Kidney glomerular epithelial cell (primary cell): ENCODE measurements at places on chromosomes 3 and 15.

- no peak for DNase-seq
These were observed 150.3 kb upstream of the NR2F2 start for GRCh38 chr15:96180087-96180748.

- no peak for DNase-seq
These were observed 27.5 kb downstream of the PAQR9 start for GRCh38 chr3:142935963-142936362.

DNA sequence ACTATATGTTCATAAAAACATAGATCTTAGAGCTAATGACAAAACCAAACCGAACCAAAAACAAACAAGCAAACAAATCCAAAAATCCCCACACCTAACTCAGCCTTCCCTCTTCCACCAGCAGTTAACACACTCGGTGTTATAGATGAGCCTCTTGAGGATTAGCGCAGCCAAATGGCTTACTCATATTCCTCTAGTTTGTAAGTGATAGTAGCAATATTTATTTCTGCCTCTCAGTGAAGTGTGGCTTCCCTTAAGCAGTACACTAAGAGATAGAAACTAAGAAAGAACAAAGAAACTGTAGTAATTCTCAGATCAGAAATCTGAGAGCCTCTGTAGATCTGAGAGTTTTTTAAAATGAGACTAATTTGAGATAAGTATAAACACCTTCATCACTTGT is 2.4 kb upstream of the NCEH1 start:
- DNase-seq, result no peak

DNA sequence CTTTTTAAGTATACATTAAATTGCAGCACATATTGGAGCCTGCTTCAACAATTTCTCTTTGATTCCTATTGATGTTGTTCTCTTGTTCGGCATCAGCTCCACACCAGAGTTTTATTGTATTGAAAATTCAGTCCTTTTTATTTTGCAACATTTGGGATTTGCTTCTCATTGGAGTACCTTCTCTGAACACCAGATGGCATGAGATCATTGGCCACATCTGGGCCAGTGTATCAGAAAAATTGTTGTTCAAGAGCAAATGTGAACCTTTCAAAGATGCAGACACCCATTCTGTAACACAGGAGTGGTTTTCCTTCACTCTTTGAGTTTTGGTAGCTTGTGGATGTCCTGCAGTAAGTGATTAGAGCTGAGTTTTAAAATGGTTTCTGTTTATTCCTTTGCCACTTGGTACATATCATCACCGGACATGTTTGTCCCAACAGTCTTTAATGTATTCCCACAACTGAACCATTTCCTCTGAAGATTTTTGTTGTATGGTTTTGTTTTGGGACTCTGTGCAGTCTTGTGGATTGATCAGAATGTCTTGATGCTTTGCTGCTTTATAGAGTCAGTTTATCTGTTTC is 96.1 kb downstream of the MCTP2 start:
- peak; percentile 65 for DNase-seq

- DNase-seq, result peak; percentile 48
These were observed 6.2 kb upstream of the CTDSPL start for GRCh38 chr3:37855363-37855970.

- DNase-seq, result no peak
These were observed 136.6 kb upstream of the FHIT start for GRCh38 chr3:61387817-61388216.

DNA sequence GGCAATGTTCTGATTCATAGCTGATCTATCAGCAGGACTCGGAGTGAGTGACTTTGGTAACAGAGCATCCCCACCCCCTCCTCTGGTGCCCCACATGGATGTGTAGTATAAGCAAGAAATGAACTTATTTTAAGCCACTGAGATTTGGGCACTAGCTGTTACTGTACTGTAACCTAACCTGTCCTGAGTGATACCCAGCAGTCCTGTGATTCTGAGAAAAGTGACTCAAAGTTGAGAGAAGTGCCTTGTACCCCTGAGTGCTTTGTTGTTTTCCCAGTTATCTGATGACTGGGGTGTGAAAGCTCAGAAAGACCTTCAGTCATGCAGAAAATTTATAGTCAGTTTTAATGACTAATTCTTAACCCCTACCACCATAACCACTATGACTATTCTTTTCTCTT is 439.9 kb upstream of the RBMS3 start:
- DNase-seq, result peak; percentile 84

GRCh38 chr3:182979674-182980191 is 605 bp downstream of the DCUN1D1 start:
- no peak for DNase-seq

- no peak for DNase-seq
These were observed at the start of gene WNT7A for GRCh38 chr3:13879946-13880810. WNT7A (minus strand) TSS chr3:13880071; CDS start chr3:13879816, 255 bp downstream.

DNA sequence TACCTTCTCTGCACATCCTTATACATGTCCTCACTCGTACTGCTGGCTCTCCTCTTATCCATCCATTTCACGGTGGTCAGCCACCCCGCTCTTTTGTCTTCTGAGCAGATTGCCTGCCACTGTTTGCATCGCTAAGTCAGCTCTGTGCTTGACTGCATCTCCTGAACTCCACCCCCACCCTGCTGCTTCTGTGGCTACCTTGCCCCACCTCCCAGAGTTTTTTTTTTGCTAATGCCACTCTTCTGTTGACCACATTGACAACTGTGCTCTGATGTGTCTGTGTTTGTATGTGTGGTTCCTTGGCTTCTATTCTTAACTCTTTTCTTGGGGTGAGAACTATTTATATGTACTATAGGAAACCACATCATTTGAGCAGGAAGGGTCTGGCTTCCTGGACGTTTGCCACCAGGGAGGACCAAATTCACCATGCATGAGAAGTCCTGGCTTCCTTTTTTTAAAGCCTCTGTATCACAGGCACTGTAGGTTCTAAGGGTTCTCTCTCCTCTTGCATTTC is 12.8 kb upstream of the MTMR10 start:
- peak; percentile 52 for DNase-seq

DNA sequence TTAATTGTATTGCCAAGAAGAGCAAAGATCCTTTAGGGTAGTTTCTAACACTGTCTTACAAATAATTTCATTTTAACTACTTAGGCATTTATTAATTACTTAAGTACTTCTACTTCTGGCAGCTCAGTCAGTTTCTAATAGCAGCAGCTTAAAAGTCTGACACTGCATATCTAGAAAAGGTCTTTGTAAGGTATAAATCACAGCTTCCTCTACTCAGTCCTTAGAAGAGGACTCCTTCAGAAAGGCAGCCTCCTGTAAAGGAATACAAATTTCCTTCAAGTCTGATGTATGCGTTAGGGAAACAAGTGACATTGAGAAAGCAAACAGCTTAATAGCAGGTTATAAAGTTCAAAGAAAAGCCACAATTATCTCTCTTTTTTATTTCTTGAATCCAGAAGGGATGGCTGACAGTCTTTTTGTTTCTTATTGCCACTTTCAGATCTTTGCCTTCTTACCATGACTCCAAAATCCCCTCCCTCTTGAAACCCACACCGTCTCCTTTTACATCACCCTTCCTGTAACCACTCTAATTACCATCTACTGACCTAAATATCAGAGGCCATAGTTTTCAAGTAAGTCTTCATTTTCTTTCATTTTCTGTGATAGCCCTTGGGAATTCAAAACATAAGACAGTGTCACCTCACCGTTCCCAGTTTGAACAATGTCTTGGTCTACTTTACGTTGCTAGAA is 109.5 kb downstream of the CGGBP1 start:
- DNase-seq, result no peak

DNA sequence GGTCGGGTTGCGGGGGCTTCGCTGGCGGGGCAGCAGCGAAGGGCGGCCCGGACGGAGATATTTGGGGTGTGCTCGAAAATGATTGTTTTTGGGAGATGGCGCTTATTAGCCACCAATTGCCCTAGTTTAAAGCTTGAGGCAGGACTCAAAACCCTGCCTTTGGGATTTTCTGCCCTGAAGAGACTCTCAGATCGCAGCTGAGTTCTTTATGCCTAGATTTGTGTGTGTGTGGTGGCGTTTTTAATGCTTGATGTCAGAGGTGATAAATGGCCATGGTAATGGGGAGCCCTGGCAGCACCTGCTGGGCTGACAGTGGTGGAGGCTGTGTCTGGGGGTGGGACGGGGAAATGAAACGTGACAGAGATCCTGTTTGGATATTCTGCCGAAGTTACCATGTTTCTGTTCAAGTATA is 604 bp downstream of the KCTD6 start:
- peak; percentile 2 for DNase-seq

GRCh38 chr3:4712109-4712508 is 219.0 kb downstream of the ITPR1 start:
- no peak for DNase-seq

- DNase-seq, result no peak
These were observed 4.5 kb downstream of the UROC1 start for GRCh38 chr3:126512916-126513650.

GRCh38 chr3:115784739-115785536 is 161.6 kb downstream of the GAP43 start:
- peak; percentile 82 for DNase-seq

DNA sequence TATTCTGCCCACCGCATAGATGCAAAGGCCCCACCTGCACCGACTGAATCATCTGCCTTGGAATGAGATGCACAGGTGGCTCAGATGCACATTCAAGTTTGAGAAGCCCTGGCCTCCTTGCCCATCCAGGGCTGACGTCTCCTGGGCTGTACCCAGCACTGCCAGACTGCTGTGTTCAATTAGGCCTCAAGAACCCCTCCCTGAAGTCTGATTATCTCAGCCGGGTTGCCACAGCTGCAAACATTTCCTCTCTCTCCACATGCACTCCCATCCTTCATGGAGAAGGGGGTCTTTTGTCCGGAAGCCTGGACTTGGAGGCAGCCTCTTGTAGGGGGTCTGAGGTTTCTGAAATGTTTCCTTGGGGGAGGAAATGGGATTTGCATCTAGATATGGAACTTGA is 459.4 kb upstream of the PROK2 start:
- DNase-seq, result no peak

DNA sequence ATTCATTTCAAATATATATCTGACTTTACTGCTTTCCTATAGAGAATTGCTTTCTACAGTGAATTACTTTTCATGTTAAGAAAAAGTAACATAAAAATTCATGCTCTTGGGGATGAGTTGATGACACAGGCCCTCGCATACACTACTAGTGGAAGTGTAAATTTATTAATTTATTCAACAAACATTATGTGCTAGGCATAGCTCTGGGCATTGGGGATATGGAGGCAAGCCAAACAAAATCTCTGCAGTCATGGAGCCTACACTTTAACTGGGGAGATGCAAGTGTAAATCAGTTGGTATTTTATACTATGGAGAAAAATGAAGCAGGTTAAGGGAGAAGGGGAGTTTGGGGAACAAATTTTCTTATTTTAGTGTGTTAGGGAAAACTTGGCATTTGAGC is 340.7 kb downstream of the RAP2B start:
- DNase-seq, result no peak

- DNase-seq, result no peak
These were observed 60.6 kb downstream of the FAM227B start for GRCh38 chr15:49560045-49560444.

DNA sequence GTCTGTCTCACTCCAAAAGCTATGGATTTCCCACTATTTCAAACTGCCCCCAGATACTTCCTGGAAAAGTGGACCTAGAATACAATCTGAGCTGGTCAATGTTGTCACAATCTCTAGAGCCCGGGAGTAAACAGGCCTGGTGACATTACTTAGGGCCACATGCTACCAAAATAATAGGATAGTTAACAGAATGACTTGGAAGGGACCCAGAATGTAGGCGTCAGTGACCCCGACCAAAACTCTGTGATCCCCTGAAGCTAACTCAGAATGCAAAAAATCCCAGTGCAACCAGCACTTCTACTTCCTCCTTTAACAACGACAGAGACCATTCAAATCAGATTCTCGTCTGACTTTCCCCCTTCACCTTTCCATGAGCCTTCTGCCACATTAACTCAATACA is 51.5 kb upstream of the CDV3 start:
- DNase-seq, result no peak

DNA sequence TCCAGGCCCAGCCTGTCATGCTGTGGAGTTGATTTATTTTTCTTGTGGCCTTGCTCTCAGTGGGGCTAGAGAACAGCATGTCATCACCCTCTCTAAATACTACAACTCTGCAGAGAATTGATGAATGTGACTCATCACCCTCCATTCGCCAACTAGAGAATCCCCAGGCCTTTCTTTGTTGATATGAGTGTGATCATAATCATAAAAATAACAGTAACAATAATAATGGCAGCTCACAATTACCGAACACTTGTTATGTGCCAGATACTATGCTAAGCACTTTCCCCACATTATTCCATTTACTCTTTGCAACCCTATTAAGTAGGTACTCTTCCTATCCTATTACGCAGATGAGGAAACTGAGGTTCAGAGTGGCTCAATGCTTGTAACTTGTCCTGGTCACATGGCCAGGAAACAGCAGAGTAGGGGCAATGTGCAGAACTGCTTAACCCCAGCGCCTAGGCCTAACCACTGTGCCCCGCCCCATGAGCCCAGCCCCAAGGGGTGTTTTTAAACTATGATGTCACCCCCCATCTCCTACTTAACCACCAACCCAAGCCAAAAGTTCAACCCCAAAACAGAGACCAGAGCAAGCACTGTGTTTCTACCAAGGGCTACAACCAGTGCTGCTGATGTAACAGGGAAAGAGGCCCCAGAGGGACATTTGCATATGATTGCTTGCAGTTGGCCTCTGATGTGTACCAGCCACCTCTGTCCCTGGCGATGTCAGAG is 104.5 kb downstream of the ADCY5 start:
- peak; percentile 42 for DNase-seq

DNA sequence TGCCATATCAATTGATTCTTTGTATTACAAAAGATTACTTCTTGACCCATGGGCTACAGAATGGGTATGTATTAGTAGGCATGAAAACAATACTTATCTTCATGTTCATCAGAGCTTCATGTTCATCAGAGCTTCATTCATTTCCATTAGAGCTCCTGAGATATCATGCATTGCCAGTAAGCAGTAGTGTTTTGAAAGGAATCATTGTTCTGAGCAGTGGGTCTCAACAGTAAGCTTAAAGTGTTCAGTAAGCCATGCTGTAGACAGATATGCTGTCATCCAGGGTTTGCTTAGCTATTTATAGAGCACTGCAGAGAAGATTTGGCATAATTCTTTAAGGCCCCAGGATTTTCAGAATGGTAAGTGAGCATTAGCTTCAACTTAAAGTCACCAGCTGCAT is 596.1 kb downstream of the ZNF385D start:
- no peak for DNase-seq

- no peak for DNase-seq
These were observed 185.4 kb upstream of the EPHA3 start for GRCh38 chr3:88921986-88922385.

GRCh38 chr3:65568497-65568896 is 470.2 kb downstream of the MAGI1 start:
- DNase-seq, result no peak

GRCh38 chr3:61907210-61907795 is 345.9 kb downstream of the PTPRG start:
- no peak for DNase-seq

GRCh38 chr3:69568951-69569350 is 170.3 kb upstream of the MITF start:
- DNase-seq, result no peak
